ENCODE measurements at places on chromosomes 1 and 21.

- peaks cover 22% of the 10 kb centered on the region for H3K36me3 ChIP-seq
- peak within 1 kb of the TSS; percentile 85 for H3K4me3 ChIP-seq
- peak within 1 kb of the TSS; percentile 83 for H3K27ac ChIP-seq
These were observed at the start of gene KIAA0319L for GRCh38 chr1:35557118-35557610. Gene KIAA0319L (minus strand): TSS chr1:35557403. CDS start chr1:35554491, 2,912 bp downstream.

GRCh38 chr1:114169509-114169908 is 15.8 kb upstream of the SYT6 start:
- no peaks in the 10 kb centered on the region for H3K27me3 ChIP-seq
- no peak overlapping the region for H3K27ac ChIP-seq
- no peak overlapping the region for H3K4me3 ChIP-seq
- no peak for DNase-seq
- no peaks in the 10 kb centered on the region for H3K4me1 ChIP-seq

- H3K4me1 ChIP-seq = no peaks in the 10 kb centered on the region
- H3K27ac ChIP-seq = no peak overlapping the region
- DNase-seq = no peak
- H3K36me3 ChIP-seq = no peaks in the 10 kb centered on the region
These were observed 425.6 kb downstream of the RWDD3 start for GRCh38 chr1:95659588-95659987.

- DNase-seq = no peak
- H3K27me3 ChIP-seq = no peaks in the 10 kb centered on the region
- no peak overlapping the region for H3K27ac ChIP-seq
These were observed 4.0 kb upstream of the SLC35A3 start for GRCh38 chr1:99965646-99966375.

DNA sequence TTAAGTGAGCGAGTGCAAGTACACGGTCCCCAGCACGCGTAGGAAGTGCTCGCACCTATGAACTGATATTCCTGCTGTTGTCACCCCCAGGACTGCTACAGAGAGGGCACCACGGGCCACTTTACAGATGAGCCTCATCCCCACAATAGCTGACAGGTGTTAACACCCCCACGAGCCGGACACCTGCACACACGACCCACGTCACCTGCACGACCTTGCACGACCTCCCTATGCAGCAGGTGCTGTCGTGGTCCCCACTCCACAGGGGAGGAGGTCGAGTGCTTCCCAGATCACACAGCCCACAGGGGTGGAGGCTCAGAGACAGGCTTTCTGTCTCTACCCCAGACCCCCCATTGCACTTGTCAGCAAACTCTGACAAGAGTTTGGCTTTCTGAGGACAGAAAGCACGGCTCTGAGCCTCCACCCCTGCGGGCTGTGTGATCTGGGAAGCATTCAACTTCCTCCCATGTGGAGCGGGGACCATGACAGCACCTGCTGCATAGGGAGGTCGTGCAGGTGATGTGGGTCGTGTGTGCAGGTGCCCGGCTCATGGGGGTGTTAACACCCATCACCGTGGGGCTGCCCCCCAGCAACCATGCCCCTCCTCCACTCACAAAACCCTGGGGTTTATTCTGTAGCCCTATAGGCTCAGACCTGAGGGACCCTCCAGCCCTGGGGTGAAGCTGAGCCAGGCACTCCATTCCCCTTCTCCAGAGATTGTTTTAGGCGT is 80.8 kb downstream of the MATN1 start:
- H3K27ac ChIP-seq = no peak overlapping the region
- H3K27me3 ChIP-seq = no peaks in the 10 kb centered on the region
- no peaks in the 10 kb centered on the region for H3K36me3 ChIP-seq
- H3K4me1 ChIP-seq = no peaks in the 10 kb centered on the region
- H3K4me3 ChIP-seq = no peak overlapping the region
